Transverse colon (tissue), 4 donors: ENCODE measurements at places on chromosomes 4 and X.

- no peak for DNase-seq
Observed at GRCh38 chr4:86938771-86939520, 4.1 kb downstream of the AFF1 start.

DNA sequence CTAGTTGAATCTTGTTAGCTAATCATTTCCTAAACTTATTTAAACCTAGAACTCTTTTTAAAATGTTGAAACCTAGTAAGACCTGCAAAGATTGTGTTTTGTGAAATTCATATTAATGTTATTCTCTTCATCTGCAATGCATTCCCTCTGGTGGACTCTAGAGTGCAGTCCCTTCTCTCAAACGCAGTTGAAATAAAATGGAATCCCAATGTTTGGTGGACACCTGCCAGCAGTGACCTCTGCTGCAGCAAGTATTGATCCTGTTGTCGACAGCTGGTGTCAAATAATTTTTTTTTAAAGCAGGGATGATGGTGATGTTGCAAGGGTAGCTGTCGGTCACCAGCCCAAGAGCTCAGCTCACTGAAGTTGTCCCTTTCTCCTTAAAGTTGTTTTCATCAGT, 492.0 kb downstream of the ZIC3 start:
- no peak for DNase-seq

DNA sequence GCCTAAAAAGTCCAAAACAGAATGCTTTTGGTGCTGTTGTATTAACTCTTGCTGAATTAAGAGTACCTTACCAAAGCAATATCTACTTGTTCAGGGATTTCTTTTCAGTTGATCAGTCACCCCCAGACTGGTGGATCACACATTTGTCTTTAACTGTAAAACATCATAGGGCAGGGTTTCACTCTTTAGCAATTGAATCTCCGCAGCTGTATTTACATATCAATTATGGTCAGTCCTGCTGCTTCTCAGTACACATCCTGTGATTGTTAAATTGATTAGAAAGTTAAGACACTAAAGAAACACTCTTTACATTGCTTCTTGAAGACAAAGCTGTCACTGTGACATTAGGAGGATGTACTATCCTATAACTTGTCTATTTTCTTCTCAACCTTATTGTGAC, 277.1 kb upstream of the ADGRL3 start:
- DNase-seq, result no peak

DNA sequence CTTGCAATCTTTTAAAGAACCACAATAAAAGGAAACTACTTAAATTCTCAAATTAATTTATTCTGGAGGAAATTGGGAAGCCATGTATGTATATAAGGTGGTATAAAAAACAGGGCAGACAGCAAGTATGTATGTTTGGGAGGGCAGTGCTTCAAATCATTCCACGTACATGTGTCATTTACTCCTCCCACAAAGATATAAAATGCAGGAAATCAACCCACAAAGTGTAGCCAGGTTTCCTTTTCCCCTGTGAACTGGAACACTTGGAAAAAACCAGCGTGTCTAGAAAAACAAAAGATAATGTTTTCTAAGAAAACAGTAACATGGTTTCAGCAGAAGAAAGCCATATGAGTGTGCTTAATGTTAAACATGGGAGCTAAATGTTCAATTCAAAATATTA, 156.7 kb upstream of the FAM47A start:
- no peak for DNase-seq

GRCh38 chrX:96170626-96171025, 514.0 kb upstream of the DIAPH2 start:
- DNase-seq, result no peak

- no peak for DNase-seq
Observed at GRCh38 chr4:67576059-67576466, 17.5 kb downstream of the STAP1 start.

GRCh38 chr4:73599182-73599581, 21.1 kb downstream of the RASSF6 start:
- peak; percentile 80 for DNase-seq

- no peak for DNase-seq
Observed at GRCh38 chrX:17361620-17362019, 13.4 kb upstream of the NHS start.

- DNase-seq, result no peak
Observed at GRCh38 chrX:17674601-17675000, 62.7 kb upstream of the SCML1 start.

DNA sequence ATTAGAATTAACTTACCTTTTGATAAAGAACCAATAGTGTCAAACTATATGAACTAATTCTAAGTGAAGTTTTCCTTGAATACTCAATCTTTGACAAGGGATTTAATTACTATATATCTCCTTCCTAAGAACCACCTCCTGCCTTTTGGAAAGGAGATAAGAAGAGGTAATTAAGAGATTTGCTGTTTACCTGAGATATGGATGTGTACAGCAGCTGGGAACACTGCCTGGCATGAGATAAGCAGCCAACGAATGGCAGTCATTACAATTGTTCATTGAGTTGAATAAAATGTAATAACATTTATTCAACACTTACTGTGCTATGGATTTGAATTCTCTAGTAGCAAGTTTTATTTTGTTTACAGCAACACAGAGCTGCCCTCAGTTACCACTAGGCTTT, 407.1 kb downstream of the SPOCK3 start:
- peak; percentile 16 for DNase-seq

DNA sequence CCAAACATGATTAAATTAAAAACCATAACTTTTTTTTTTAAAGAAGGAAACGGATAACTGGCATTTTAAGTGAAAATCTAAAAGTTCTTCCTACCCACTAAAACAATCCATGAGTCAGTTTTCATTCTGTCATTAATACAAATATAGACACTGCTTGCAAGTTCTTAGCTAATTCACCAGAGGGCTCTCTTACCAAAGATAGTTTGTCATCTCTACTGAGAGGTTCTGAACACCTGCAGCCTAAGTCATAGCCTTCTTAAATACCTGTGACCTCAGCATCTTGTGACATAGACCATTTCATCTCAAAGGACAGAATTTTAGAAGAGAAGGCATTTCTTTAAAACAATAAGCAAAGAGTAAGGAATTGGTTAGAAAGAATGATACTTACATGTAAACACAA, 65.3 kb upstream of the FAM120C start:
- DNase-seq, result no peak
